ENCODE measurements at places on chromosomes 13 and 19. TPM values are rescaled to one million over a fixed set of nuclear protein-coding genes. Genes with fewer than 3 reads are reported as not detected.

DNA sequence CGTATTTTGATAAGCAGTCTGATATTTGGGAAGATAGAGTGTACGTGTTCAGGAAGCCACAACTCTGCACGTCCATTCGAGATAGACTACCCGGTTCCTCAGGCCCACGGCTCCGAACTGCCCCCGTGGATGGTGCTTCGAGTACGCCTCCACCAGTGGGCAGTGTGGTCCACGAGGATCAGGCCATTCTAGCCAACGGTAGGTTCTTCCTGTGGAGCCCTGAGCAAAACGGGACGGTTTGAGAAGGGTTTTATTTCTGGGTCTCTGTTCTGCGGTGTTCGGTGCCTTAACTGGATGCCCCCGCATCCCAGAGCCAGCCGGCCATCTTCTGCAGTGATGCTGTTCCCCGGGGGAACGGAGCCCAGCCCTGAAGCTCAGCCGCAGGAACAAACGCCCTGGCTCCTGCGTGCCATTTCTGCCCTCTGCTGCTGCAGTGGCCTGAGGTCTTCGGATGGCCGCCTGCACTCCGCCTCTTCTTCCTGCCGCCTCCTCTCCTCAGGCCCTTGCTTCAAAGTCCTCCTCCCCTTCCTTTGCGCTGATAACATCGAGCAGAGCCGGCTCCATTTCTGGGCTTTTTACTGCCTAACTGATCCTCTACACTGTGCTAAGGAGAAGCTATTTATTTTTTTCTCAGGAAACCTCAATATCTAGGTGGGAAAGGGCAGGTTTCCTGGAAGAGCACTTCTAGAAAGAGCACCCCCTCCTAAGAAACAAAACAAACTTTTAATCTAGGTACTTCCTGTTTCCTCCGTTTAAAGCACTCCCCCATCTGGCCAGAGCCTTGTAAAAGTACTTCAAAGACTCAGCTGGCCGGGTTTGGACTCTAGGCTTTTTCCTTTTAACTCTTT, 36.2 kb upstream of the SLC46A3 start:
- DNase-seq: no peak

DNA sequence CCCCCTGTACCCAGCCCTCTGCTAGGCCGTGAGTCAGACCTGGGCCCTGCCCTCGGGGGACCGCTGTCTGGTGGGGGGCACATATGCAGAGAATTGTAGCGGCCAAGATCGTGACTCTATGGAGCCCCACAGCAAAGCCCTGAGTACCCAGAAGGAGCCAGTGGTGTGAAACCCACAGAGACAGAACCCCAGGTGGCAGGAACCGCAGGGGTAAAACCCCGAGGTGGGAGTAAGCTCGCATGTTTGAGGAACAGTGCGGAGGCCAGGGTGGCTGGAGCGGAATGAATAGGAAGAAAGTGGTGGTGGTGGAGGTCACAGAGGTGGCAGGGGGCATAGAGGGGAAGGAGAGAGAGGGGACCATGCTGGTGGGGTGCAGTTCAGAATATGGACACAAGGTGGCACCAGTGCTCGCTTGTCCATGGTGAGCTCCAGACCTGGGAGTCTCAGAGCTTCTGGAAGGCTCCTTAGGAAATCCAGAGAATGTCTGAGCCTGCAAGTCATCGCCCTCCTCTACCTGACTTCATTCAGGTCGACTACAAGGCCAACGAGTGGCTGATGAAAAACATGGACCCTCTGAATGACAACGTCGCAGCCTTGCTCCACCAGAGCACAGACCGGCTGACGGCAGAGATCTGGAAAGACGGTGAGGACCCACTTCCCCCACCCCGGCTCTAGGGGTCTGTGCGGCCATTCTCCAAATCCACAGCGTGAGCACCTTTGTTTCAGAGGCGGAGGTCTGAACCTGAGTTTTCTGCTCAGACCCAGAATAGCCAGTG, 48.9 kb downstream of the MYH14 start:
- peak; percentile 47 for DNase-seq

Gene NLRP4
- 0.55 TPM for total RNA-seq

- DNase-seq: no peak
These were observed 308.5 kb downstream of the DCLK1 start for GRCh38 chr13:35822666-35823065.

DNA sequence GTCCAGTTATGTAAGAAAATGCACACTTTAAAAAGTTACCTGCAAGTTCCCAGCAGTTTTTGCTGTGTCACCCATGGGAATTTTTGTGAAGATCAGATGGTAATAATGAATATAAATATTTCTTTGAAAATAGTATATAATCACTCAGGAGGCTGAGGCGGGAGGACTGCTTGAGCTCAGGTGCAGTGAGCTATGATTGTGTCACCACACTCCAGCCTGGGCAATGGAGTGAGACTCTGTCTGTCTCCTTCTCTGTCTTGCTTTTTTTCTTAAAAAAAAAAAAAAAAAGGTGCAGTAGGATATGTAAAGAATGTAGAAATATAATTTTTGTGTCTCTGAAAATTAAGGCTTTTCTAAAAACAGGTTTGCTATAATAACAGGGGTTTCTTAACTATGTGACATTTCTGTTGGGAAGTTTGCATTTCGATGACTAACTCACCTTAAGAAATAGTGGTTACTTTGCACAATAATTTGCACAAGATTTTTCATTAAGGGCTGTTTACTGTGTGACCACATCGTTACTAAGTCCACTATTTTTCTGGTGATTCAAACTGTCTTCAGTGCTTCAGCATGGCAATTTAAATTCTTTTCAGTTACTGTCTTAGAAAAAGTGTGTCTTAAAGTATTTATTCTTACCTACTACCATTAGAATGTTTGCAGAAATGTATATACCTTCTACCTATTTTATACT, 37.3 kb downstream of the DNAJC3 start:
- DNase-seq: no peak

GRCh38 chr19:35929876-35930275, 6.3 kb upstream of the LRFN3 start:
- DNase-seq: no peak

DNA sequence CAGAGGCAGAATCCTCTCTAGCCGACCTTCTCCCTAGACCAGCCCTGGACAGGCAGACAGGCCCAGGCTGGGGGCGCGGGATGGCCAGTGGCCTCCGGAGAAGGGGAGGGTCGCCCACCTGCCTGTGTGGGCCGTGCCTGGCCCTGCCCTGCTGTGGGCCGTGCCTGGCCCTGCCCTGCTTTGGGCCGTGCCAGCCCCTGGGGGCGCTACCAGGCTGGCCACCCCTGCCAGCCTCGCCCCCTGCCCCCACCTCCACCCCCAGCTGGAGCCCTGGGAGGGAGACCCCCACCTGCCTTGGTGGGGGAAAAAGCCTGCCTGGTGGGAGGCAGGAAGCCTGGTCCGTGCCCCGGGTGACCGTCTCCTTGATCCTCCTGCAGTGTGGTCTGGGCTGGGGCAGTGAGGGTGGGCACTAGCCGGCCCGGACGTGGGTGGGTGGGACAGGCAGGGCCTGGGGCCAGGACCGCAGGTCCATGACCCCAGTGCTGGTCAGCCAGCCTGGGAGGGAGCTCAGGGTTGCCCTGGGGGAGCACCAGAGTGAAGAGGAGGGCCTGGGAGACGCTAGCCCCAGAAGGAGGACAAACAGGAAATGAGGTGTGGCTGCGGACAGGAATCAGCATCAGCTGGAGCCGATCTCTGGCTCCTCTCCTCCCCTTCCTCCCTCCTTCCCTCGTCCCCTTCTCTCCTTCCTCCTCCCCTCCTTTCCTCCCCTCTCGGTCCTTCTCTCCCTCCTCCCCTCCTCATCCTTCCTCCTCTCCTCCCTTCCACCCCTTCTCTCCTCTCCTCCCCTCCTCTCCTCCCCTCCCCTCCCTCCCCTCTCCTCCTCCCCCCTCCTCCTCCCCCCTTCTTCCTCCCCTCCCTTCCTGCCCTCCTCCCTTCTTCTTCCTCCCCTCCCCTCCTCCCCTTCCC, 5.1 kb upstream of the MKNK2 start:
- DNase-seq: peak; percentile 38

GRCh38 chr19:15216363-15216762, 15.6 kb upstream of the NOTCH3 start:
- DNase-seq: no peak

GRCh38 chr19:5547881-5548280, 19.9 kb downstream of the TINCR start:
- peak; percentile 77 for DNase-seq

- peak; percentile 40 for DNase-seq
These were observed 19.6 kb downstream of the TMEM150B start for GRCh38 chr19:55305491-55305890.

DNA sequence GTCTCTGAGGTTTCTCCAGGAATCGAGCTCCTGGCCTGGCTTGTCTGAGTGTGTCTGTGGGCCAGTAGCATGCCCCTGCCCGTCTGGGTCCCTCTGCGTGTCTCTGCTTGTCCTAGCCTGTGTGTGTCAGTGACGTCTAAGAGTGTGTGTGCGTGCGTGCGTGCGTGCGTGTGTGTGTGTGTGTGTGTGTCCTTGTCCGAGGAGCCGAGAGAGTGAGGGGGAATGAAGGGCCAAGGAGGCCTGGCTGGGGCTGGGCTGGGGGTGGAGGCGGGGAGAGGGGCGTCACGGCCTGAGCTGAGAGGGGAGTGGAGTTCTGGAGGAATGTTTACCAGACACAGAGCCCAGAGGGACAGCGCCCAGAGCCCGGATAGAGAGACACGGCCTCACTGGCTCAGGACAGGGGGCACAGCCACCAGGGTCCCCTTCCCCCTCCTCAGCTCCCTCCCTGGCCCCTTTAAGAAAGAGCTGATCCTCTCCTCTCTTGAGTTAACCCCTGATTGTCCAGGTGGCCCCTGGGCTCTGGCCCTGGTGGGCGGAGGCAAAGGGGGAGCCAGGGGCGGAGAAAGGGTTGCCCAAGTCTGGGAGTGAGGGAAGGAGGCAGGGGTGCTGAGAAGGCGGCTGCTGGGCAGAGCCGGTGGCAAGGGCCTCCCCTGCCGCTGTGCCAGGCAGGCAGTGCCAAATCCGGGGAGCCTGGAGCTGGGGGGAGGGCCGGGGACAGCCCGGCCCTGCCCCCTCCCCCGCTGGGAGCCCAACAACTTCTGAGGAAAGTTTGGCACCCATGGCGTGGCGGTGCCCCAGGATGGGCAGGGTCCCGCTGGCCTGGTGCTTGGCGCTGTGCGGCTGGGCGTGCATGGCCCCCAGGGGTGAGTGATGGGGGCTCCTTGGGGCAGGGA, at the start of gene AXL:
Gene AXL (plus strand): TSS at position 609 of the 893 bp plus-strand sequence. CDS start 170 bp downstream, at position 779.
- DNase-seq: no peak

GRCh38 chr13:112233256-112233655, 142.9 kb upstream of the SPACA7 start:
- DNase-seq: no peak

Gene ZNF737
- total RNA-seq: 8.1 TPM

Gene BICRA
- 3.8 TPM for total RNA-seq

GRCh38 chr13:35723821-35724220, 247.3 kb upstream of the MAB21L1 start:
- no peak for DNase-seq

Gene OR7A5
- total RNA-seq: 0.79 TPM

Gene OSCAR
- not detected for total RNA-seq

DNA sequence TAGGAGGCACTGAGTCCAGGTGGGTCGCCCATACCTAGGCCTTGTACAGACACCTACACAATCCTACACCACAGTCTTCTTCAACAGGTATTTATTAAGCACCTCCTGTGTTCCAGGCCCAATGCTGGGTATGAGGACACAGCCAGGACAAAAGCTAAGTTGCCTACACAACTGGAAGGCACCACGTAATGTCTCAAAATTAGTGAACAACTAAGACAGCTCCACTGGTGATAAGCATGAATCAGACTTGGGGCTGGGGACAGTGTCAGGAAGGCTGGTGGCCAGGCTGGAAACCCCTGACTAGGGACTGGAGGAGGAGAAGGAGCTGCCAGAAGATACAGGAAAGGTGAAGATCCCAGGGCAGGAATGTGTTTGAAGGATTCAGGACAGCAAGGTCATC, 2.4 kb downstream of the SMIM24 start:
- no peak for DNase-seq

Gene RDH8
- 0.53 TPM for total RNA-seq

DNA sequence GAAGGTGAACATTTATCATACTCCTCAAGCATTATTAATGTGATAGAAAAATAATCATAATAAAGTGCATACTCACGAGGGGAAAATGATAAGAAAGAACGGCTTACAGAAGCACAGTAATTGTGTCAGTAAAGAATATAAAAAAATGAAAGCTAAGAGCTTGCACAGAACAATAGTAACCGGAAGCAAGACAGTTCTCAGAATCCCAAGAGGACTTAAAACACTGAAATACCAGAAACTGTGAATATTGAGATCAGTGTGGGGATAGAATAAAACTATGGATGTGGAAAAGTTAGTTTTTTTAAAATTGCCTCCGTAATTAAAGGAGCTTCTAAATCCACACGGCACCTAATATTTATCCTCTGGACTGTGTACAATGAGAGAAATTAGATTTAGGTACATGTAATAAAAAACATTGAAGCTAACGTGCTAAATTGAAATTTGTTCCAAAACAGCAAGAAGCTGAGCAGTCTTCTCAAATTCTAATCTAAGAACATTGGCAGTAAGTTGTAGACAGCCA, 482.7 kb downstream of the SLITRK6 start:
- no peak for DNase-seq

Gene RNF17
- total RNA-seq: not detected

Gene ZNF534
- total RNA-seq: not detected

GRCh38 chr19:6011794-6012193, 33.9 kb upstream of the RANBP3 start:
- DNase-seq: no peak

Gene ZSCAN4
- total RNA-seq: not detected

Gene FGF21
- total RNA-seq: not detected

- no peak for DNase-seq
These were observed 10.4 kb downstream of the STX10 start for GRCh38 chr19:13139633-13140311.

Gene MBD3L2
- total RNA-seq: not detected

GRCh38 chr13:40228496-40228895, 437.9 kb downstream of the FOXO1 start:
- DNase-seq: no peak

GRCh38 chr13:25001476-25002206, 94.3 kb upstream of the PABPC3 start:
- no peak for DNase-seq

GRCh38 chr13:112956571-112957294, 12.3 kb upstream of the MCF2L start:
- peak; percentile 9 for DNase-seq

DNA sequence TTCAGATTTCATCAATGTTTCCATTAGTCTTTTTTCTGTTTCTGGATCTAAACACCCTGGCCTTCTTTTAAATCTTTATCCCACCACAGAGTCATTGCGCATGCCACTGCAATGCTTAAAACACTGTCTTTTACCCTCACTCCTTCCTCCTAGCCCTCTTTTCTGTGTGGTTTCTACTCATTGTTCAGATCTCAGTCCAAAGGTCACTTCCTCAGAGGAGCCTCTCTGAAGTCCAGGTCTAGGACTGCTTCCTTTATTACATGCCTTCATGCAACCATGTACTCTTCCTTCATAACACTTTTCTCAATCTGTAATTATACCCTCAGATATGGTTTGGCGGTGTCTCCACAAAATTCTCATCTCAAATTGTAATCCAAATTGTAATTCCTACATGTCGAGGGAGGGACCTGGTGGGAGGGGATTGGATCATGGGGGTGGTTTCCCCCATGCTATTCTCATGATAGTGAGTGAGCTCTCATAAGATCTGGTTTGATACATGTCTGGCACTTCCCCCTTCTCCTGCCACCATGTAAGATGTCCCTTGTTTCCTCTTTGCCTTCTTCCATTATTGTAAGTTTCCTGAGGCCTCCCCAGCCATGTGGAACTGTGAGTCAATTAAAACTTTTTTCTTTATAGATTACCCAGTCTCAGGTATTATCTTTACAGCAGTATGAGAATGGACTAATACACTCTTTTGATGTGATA, 808.9 kb downstream of the DIAPH3 start:
- DNase-seq: no peak

GRCh38 chr13:99085139-99085807, 107.4 kb upstream of the DOCK9 start:
- DNase-seq: no peak

Gene PBX4
- total RNA-seq: 0.96 TPM

Gene UBE2M
- 85.3 TPM for total RNA-seq
